Brain (organoid and tissue), 16 donors: ENCODE measurements at places on chromosomes 7 and 10.

- no peak for DNase-seq
Measured at GRCh38 chr10:87991946-87992345, 128.5 kb downstream of the PTEN start.

DNA sequence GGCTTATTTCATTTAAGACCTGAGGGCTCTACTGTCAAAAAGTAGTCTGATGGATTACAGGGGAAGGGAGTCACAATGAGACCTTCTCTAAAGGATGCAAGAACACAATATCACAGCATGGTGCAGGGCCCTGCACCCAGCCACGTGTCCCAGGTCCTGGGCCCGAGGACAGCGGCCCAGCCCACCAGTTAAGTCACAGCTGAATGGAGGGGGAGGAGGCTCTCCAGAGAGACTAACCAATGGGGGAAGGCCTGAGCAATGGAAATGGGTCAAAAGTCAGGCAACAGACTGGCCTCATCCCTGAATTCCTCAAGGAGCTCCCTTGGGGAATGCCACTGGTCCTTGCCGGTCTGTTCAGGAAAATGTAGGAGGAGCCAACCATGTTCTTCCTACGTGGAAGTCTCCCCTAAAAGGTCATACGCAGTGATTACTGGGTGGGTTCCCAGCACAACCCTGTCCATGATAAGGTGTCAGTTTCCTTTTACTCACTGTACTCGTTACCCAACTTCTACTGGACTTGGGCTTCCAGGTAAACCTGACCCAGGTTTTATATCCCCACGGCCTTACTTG is 28.3 kb downstream of the CCDC3 start:
- no peak for DNase-seq

DNA sequence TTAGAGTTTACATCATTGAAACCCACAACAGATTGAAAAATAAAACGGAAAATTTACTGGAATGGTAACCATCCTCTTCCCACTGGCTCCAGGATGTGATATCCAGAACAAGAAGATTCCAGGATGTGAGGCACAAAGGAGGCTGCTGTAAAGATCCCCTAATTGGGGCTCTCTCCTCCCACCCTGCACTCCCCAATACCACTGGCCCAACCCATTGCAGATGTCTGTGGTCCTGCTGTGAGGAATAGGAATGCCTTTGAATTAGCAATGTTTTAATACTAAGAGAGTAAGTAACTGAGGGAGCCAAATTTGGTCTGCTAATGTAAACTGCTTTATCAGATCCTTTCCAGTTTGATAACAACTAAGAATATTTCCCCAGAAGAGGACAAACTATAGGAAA is 225.9 kb upstream of the INHBA start:
- DNase-seq = no peak

- DNase-seq = no peak
Measured at GRCh38 chr7:108368466-108368865, 87.8 kb downstream of the NRCAM start.

DNA sequence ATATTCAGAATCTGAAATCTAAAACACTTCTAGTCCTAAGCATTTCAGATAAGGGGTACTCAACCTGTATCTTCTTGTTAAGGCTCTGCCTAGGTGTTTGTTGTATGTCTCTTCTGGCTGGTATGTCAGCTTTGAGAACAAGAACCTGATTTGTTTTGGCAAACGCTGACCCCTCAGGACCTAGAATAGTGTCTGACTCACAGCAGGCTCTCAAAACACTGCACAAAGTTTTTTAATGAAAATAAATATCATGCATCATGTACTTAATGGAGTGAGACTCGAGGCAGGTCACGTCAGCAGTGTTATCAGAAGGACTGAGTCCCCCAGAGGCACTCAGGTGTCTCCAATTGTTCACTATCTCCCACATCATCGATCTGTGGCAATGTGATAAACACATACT is 99.1 kb downstream of the GLI3 start:
- no peak for DNase-seq
